ENCODE measurements at places on chromosomes 1 and 21. TPM values are rescaled to one million over a fixed set of nuclear protein-coding genes. Genes with fewer than 3 reads are reported as not detected.

DNA sequence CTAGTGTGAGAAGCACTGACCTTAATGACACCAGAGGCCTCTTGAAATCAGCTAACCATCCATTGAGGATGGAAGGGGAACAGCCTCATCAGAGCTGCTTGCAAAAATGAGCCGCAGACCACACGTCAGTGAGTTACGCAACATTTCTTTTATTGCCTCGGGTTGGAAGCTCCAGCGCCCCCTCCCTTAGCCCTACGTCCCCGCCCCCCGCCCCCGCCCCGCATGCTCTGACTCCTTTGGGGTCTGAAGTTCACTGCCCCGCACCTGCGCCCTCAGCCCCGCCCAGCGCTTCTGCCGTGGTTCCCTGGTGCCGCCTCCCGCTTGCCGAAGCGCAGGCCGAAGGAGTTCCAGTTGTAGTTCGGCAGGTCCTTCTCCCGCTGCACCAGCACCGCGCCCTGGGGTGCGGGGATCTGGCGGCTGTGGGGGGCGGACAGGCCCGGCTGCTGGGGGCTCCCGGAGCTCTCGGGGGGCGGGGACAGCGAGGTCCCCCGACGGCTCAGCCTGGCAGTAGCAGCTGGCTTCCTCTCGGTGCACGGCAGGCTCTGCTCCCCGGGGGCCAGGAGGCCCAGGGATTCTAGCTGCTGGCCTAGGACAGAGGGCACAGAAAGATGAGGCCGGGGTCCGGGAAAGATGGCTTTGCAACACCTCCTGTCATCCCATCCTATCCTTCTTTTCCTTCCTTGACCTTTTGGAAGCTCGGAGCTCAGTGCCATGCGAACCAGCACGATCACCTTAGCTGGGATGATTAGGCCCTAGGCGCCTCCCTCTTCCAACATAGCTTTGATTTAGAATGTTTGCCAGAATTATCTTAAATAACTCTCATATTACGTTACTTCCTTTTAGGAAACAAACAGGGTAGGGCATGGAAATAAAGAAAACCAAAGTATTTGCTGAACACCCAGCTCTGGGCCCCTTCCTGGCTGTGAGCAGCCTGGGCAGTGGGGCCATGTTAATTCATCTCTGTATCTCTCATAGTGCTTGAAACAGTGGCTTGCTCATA, 5.8 kb downstream of the KISS1 start:
- DNase-seq, result no peak

GRCh38 chr1:169918927-169919326, 25.2 kb upstream of the SCYL3 start:
- DNase-seq, result no peak

- no peak for DNase-seq
These were observed 7.1 kb upstream of the MROH9 start for GRCh38 chr1:170927955-170928840.

GRCh38 chr1:9346566-9346965, 53.9 kb downstream of the SPSB1 start:
- no peak for DNase-seq

- DNase-seq, result no peak
These were observed 1.0 kb upstream of the PIGV start for GRCh38 chr1:26786437-26787380.

Gene KRTAP12-2
- not detected for total RNA-seq

GRCh38 chr21:28543975-28544374, 448.7 kb downstream of the LTN1 start:
- DNase-seq, result no peak

Gene CNTN2
- not detected for total RNA-seq

DNA sequence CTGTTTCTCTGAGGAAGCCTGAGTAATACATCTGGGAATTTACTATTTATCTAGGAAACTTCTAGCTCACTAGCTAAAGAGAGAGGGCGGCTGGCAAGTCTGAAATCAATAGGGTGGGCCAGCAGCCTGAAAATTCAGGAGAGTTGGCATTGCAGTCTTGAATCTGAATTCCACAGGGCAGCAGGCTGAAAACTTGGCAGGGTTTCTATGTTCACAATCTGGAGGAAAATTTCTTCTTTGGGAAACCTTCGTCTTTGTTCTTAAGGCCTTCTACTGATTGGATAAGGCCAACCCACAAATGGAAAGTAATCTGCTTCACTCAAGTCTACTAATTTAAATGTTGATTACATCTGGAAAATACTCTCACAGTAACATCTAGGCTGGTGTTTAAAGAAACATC, 101.0 kb upstream of the COG2 start:
- no peak for DNase-seq

Gene FOXD3
- not detected for total RNA-seq

DNA sequence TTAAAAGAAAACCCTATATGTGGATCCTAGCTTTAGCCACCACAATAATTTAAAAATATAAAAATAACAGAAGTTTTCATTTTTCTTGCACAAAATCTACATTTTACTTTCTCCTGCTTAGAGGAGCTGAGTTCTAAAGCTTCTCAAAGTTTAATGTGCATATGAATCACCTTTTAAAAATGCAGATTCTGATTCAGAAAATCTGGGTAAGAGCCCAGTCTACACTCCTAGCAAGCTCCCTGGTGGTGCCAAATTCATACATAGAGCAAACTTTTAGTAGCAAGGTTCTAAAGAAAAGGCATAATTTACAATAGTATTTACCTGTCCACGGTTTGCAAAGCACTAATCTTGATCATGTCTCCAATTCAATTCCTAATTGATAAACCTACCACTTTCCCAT, 19.3 kb downstream of the RSBN1 start:
- DNase-seq, result no peak

- no peak for DNase-seq
These were observed 107.5 kb downstream of the HIVEP3 start for GRCh38 chr1:41811051-41811795.

- no peak for DNase-seq
These were observed 136.3 kb downstream of the PEX14 start for GRCh38 chr1:10610901-10611600.

Gene SPRR2F
- not detected for total RNA-seq

Gene TTLL7
- total RNA-seq, result 18.3 TPM

DNA sequence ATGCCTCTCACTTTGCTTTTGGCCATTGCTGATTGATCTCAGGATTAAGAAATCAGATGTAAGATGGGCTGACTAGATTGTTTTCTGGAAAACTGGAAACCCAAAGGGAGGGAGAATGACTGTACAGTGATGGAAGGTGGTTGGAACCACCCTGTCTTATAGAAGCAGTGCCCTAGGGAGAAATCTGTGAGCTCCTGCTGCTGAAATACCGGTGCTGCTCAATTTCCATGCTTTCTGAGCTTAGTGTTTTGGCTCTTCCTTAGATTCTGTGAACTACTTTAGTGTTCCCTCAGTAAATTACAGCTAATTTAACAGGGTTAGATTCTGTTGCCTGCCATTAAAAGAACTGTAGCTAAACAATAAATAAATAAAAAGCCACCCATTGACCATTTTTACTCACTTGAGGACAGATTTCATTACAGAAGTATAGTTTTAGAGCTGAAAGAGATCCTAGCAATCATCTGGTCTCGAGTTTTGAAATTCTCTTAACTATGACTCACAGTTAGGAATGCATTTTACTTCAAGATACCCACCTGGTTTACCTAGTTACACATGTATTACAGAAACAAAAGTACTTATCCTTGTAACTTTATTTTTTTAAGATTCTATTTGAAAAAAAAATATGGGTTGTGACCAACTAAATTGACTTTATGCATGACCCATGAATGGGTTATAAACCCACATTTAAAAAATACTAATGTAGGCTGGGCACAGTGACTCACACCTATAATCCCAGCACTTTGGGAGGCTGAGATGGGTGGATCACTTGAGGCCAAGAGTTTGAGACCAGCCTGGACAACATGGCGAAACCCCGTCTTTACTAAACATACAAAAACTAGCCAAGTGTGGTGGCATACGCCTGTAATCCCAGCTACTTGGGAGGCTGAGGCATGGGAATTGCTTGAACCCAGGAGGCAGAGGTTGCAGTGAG, 33.2 kb downstream of the CAMSAP2 start:
- no peak for DNase-seq

GRCh38 chr1:30273456-30273855, 449.9 kb downstream of the MATN1 start:
- DNase-seq, result no peak

Gene SLC9C2
- not detected for total RNA-seq

Gene MCM3AP
- total RNA-seq, result 86.4 TPM

DNA sequence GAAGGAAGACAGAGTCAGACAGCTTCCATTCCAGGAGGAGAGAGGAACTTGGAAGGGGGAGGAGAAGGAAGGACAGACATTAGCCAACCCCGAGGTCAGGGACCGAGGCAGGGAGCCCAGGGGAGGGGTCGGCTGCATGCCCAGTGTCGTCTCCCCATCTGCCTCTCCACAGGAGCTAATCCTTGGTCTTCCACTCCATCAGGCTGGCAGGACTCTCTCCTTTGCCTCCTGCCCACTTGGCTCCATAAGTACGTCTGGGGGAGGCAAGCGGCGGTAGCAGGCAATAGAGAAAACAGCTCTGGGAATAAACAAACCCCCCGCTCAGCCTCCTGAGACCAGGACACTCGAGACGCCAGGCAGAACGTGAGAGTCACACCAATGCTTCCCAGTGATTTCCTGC, 71.3 kb downstream of the GRIK3 start:
- no peak for DNase-seq

DNA sequence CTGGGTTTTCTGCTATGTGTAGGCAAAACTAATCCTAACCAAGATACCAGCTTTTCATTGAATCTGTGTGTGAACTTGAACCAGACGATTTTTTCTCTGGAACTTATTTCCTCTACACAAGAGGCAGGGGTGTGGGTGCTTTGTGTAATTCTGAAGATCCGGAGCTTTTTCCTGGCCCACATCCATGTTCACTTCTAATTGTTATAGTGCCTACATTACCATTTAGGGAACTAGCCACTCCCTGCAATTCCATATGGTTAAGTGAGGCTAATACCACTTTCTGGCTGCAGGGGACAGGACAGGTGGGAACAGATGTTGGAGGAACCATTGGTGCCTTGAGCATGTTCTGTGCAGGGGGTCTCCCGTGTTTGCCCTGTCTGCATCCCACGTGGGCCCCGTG, 83.4 kb upstream of the FMN2 start:
- DNase-seq, result no peak
